ENCODE measurements at places on chromosomes 1 and 21.

- no peak for DNase-seq
These were observed 32.0 kb downstream of the SLC16A1 start for GRCh38 chr1:112923959-112924349.

GRCh38 chr1:43786960-43787359 is 79.6 kb downstream of the ST3GAL3 start:
- DNase-seq: no peak

- no peak for DNase-seq
These were observed 90.6 kb downstream of the ATP6V1G3 start for GRCh38 chr1:198449727-198450433.

DNA sequence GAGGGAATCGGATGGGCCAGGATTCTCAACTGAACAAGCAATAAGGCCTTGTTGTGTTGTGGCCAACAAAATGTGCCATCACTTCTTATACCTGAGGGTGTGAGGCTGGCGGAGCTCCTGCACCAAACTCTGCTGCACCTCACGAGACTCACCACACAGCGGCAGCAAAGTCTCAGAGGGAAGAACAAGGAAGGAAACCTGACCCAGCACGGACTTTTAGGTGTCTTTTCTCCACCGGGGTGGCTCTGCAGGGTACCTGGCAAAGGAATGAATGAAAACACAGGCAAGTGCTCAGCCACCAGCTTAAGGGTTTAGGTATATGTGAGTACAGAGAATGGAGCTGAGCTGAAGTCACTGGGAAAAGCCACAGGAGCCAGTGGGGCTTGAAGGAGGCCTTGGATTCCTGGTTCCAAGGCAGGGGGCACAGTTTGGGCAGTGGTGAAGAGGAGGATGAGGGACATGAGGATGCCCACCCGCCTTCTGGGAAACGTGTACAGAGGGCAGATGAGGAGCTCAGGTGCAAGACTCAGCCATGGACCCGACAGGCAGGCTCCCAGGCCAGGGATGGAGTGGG is 31.1 kb upstream of the HSD3B1 start:
- DNase-seq: no peak

DNA sequence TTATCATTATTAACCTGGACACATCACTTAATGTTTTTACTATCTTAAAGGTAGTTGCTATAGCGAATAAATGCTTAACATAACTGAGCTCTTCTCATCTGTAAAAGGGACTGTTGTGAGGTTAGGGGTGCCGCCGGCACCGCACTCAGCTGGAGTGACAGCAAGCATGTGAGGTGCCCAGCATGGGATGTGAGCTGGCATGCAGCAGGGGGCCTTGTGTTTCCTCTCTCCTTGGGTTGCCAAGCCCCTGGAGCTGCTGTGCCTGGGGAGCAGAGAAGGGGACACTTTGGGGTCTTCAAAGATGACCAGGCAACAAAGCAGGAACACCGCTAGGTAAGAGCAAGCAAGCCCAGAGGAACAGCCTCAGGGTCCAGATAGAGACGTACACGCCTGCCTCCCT is 2.1 kb upstream of the ZC3H12A start:
- DNase-seq: no peak

DNA sequence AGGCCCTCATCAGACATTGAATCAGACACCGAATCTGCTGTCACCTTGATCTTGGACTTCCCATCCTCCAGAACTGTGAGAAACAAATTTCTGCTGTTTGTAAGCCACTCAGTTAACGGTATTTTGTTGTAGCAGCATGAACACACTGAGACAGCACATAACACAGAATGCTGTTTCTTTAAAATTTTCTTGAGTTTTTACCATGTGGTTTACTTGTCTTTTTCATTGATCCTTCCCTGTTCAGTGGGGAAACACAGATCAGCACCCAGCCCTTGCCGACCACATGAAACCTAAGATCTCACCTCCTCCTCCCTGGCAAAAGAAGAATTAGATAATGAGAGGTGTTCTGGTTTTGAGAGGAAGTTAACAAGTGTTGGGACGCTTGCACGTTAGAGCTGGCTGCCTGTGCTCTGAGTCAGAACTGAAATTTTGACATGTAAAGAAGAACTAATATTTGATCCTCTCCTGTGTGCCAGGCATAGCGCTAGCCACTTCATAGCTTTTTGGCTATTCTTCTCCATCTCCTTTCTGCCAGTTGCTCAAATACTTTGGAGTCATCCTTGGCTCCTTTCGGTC is 179.6 kb downstream of the DHRS3 start:
- no peak for DNase-seq

DNA sequence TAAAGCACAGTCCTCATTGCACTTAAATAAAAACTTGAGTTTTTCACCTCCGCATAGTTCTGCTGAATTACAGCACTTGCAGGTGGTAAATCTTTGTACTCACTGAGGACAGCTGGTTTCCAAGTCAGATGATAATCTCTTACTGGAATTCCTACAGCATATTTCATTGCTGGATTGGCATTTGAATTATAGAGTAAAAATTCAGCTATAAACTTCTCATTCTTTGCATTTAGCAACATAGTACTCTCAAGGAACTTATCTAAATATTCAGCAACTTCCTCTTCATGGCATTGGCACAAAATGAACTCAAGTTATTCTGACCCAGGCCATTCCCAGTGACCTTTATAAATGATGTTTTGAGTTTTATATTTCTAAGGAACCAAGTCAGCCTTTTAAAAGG is 23.4 kb downstream of the GORAB start:
- no peak for DNase-seq

DNA sequence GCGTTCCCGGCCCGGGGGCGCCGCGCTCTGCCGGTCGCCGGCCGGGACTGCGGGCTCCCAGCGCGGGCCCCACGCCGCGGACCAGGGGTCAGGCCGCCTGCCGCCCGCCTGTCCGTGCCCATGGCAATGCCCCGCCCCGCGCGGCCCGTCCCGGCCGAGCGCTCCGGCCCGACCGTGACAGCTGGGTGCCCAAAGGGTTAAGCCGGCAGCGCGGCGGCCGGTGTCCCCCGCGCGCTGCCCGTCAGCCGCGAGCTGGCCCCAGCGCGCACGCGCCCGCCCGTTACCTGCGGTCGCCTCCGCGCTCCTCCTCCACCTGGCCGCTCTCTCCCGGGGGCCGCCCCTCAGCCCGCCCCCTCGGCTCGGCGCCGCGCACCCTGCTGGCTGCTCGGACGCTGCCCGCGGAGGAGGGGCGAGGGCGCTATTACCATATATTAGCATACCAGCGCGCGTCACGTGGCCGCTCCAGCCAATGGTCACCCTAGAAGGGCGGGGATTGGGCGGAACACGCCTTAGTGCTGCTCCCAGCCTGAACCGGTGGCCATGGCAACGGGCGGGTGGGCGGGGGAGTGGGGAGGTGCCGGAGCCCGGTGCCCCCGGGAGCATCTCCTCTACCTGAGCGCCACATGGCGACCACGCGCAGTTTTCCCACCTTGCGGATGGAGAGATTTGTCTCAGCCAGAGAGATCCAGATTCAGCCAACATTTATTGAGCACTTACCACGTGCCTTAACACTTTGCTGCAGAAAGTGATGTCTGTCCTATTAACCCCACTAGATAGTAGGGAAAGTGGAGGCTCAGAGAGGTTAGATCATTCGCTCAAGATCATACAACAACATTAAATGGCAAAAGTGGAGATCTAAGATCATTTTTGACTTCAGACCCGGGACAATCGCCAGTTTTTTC is at the start of gene PHC2:
TSS of gene PHC2 (minus strand) at position 404 of the 902 bp plus-strand sequence. CDS start 55,556 bp downstream, outside the sequence.
- DNase-seq: peak; percentile 99

- no peak for DNase-seq
These were observed 295.6 kb downstream of the PTPRC start for GRCh38 chr1:198934426-198934825.

GRCh38 chr1:45518910-45519309 is 2.8 kb downstream of the PRDX1 start:
- DNase-seq: no peak
